ENCODE measurements at places on chromosomes 1 and 21. TPM values are rescaled to one million over a fixed set of nuclear protein-coding genes. Genes with fewer than 3 reads are reported as not detected.
A peak's percentile ranks its signal among the peaks of the same experiment; 100 is the strongest.

GRCh38 chr1:162117039-162117774 is 47.7 kb downstream of the NOS1AP start:
- no peaks in the 10 kb centered on the region for H3K27me3 ChIP-seq
- no peak overlapping the region for H3K4me3 ChIP-seq
- H3K4me1 ChIP-seq, result no peaks in the 10 kb centered on the region
- DNase-seq, result no peak

Gene ZBTB48
- 28.9 TPM for total RNA-seq

- H3K4me1 ChIP-seq, result no peaks in the 10 kb centered on the region
- H3K27ac ChIP-seq, result no peak overlapping the region
Observed at GRCh38 chr1:33025180-33025569, 11.5 kb downstream of the AK2 start.

DNA sequence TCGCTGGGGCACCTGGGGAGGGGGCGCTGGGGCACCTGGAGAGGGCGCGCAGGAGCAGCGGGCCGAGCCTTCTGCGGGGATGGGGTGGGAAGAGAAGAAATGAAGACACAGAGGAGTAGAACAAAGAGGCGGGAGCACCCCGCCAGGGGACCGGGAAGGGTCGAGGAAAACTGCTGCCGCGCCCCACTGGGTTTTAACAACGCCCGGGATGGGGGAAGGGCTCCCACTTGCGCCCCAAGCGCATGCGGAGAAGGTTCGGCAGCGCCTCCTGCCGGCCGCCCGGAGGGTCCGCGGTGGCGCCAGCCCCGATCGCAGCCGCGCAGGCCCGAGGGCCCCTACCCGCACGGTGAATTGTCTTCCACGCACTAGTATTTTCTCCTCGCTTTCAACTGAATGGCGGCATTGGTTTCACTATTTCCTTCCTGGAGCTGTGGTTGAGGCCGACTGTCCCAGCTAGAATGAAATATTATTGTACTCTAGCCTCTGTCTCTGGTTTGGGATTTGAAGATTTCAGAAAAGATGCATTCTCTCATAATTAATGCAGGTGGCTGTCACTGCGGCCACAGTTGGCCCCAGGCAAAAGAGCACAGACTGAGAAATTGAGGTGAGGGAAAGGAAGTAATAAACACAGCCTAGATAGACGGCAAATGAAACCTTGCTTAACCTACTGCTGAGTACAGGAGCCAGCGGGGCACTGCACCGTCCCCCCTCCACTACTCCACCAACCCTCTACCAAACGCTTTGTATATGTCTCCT is 57.3 kb downstream of the MAB21L3 start:
- no peaks in the 10 kb centered on the region for H3K36me3 ChIP-seq
- peak overlapping the region; percentile 80 for H3K4me3 ChIP-seq
- peak overlapping the region; percentile 72 for H3K27ac ChIP-seq
- H3K4me1 ChIP-seq, result peaks cover 52% of the 10 kb centered on the region
- no peaks in the 10 kb centered on the region for H3K27me3 ChIP-seq
- DNase-seq, result no peak

DNA sequence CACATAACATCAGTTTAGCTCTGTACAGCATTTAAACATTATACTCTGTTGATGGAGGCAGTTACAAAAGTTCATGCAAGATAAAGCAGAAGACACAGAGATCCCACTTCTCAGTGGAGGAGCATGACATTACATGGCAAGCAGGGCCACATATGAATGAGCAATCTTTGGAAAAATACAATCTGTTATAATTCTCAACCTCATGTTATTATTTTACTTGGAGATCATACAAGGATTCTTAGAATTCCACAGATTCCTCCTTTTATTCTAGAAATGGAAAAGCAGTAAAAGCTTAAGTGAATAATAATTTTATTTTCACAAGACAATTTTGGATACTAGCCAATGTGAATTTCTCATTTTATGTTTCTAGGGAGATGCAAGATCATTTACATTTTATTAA is 66.6 kb downstream of the IFI44 start:
- peaks cover 13% of the 10 kb centered on the region for H3K4me1 ChIP-seq
- H3K27me3 ChIP-seq, result no peaks in the 10 kb centered on the region
- no peak overlapping the region for H3K4me3 ChIP-seq
- no peak for DNase-seq
- H3K36me3 ChIP-seq, result no peaks in the 10 kb centered on the region
